ENCODE measurements at places on chromosomes 11 and 22. TPM values are rescaled to one million over a fixed set of nuclear protein-coding genes. Genes with fewer than 3 reads are reported as not detected.

The NEFH gene
- 0.12 TPM for total RNA-seq

The SEC14L2 gene
- total RNA-seq = 4.6 TPM

The MPZL3 gene
- 12.8 TPM for total RNA-seq

The PAX6 gene
- total RNA-seq = 1.8 TPM

The NUDT22 gene
- total RNA-seq = 154 TPM

The MUC5B gene
- 369 TPM for total RNA-seq

The WT1 gene
- total RNA-seq = not detected

The THY1 gene
- 1.8 TPM for total RNA-seq

The C11orf86 gene
- total RNA-seq = 24.5 TPM
